ENCODE measurements at places on chromosomes 12 and 14.

DNA sequence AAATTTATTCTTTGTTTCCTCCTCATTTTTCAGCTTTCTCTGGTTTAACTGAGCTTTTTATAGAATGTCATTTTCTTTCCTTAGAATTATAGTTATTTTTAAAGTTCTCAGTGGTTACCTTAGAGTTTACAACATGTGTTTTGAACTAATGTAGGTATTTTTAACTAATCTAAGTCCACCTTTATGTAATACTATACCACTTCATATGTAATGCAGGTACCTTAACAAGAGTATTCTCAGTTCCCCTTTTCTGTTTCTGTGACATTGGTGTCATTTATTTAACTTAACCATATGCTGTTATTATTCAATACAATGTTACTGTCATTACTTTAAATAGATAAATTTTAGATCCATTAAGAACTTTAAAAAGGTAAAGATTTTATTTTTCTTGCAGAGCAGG, 30.3 kb upstream of the KCNC2 start:
- no peak for DNase-seq

GRCh38 chr12:44078273-44078672, 242.4 kb downstream of the TMEM117 start:
- DNase-seq, result no peak

DNA sequence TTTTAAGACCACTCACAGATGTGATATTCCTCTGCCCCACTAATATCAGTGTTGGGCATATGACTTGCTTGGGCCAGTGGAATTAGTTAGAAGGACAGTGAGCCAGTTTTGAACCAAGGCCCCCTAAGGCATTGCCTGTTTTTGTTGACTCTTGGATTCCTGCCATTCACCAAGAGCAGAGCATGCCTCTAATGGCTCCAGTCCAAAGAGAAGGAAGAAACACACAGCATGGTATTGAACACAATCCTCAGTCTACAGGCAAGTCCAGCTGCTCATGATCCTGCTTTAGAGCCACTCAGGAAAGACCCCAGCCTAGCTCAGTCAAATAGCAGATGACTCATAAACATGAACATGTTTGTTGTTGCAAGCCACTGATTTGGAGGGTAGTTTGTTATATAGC, 1201.5 kb downstream of the BCL11B start:
- DNase-seq, result no peak

- DNase-seq, result no peak
These were observed 10.9 kb upstream of the PCED1B start for GRCh38 chr12:47068539-47068938.

DNA sequence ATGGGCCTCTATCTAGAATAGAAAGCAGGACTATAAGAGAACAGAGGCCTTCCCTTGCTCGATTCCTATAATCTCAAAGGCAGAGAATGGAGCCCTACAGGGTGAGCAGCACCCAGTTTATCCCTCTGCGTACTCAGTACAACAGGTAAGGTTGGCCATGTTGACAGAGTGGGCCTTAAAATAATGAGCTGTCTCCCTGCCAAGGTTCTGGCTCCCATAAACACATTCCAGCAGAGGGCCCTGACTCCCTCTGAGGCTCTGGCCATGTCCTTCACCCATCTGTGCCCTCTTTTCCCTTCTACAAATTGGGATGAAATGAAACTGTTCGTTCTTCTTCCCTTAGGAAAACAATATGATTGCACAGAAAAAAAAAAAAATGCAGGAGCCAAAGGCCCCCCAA, 16.9 kb upstream of the PNMA1 start:
- DNase-seq, result no peak

DNA sequence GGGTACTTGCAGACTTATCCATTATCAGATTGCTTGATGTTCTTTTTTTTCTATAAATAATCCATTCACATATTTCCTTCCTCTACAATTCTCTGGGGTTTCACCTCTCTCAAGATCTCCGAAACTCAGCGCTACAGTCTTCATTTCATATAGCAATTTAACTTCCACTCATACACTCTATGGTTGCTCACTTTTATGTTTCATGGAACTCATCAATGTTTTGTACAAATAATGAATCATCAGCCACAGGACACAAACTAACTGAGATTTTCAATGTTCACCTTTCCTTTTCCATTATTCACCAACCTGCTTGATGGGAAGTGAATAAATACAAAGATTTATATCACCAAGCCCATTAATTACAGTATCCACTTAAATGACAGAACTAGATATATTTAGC, 534.7 kb downstream of the LRFN5 start:
- DNase-seq, result no peak

GRCh38 chr14:105397350-105397931, 897 bp upstream of the TEX22 start:
- no peak for DNase-seq

GRCh38 chr14:98022541-98023520, 1225.6 kb downstream of the VRK1 start:
- no peak for DNase-seq

- DNase-seq, result no peak
These were observed 35.5 kb upstream of the PRPF39 start for GRCh38 chr14:45048385-45048784.

GRCh38 chr14:94021416-94022157, 4.6 kb upstream of the OTUB2 start:
- no peak for DNase-seq

- no peak for DNase-seq
These were observed 54.6 kb downstream of the ARF6 start for GRCh38 chr14:49947506-49947905.

DNA sequence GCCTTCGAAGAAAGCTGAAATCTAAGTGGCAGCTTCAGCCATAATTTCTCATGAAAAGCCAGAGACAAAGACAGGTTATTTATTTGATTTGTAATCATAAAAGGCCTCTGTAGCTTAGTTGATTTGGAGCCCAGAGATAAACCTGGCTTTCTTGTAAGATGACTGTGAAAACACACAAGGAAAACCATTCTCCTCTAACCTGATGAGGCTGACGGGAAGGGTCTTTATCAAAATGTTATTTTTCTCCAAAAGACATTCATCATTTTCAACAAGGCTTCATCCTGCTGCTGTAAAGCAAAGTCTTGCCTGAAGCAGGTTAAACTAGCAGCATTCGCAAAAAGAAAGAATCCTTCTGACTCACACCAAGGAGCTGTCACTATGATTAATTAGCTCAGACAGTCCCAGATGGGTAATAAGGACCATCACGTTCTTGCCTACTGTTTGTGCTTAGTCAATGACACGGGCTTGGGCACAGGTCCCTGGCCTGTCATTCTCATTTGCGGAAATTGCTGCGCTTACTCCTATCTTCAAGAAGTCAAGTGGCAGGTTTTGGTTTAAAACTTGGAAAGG, 286.6 kb downstream of the C12orf75 start:
- no peak for DNase-seq

DNA sequence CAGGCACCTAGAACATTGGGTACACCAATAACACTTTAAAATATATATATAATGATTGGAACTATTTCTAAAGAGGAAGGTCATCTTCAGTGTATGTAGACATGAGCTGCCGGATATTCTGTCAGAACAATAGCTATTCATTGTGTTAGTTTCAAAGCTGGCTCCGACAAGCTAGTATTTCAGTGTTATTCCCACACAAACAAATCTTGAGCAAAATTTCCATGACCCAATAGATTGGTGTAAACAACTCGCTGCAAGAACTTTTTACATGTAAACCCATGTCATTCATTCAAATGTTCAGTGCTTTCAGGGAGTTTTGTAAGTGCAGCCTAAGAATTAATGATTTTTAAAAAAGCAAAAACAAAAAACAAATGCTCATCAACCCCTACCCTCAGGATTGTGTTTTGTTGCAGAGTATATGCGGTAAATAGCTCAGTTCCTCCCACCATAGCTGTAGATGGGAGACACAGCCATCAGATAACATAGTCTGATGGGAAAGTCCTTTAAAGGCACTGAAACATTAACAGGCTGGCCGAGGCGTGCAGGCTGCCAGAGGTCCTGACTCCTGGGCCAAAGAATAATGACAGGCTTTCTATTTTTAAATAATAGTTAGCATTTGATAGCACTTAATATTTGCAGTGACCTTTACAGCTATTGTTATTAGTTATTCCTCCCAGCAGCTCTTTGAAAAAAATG, 150.3 kb upstream of the ARHGAP5 start:
- no peak for DNase-seq

DNA sequence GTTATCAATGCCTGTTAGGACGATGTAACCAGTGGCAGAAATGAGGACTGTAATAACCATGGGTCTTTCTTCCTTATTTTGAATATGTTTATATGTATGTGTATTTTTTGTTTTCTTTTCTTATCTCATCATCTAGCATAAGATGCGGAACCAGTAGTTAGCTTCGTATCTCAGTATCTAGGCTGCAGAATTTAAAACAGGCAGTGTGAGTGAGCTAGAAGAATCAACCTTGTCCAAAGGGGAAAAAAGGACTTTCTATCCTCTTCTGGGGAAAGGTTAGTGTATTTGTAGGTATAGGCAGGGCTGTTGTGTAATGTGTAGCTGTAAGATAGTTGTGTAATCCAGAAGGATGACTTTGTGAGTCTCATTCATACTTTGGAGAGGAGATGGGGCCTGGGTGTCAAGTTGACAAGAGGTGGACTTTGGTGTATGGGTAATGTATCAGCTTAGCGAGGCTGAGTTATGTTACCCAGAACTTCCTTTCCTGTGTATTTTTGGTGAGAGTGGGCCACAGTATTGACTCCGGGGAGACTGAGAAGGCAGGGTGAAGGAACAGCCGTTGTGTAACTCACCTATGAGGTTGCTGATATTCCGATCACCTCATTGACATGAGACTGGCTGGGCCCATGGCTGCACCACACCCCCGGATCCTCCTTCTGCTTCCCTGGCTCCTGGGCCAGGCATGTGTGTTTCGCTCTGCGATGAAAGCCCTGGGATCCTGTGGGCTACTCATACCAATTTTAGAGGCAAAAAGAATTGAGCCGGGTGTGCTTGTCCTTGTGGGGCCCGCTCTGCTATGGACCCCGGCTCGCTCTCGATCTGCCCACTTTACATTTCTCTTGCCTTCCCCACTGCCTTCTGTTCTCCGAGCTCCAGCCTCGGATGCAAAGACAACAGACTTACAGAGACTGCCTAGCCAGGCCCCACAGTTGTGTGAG, 24.3 kb downstream of the DLK1 start:
- no peak for DNase-seq

DNA sequence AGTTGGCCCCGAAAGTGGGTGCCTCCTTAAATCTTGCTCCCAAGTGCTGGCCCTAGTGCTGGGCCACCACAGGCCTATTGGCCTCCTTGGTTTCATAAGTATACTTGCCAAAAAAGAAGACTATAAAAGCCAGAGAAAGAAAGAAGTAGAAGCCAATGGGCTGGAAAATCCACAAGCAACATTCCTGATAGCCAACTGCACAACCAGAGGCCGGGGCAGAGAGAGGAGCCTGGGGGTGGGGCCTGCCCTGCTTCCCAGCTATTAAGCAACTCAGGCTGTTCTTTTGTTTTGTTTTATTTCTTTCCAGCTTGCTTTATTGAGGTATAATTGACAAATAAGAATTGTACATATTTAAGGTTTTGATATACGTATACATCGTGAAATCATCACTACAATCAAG, 177.2 kb upstream of the NTF3 start:
- no peak for DNase-seq

- no peak for DNase-seq
These were observed 7.8 kb downstream of the AKT1 start for GRCh38 chr14:104787736-104788135.

GRCh38 chr12:6809056-6809455, 12.6 kb upstream of the GPR162 start:
- no peak for DNase-seq

DNA sequence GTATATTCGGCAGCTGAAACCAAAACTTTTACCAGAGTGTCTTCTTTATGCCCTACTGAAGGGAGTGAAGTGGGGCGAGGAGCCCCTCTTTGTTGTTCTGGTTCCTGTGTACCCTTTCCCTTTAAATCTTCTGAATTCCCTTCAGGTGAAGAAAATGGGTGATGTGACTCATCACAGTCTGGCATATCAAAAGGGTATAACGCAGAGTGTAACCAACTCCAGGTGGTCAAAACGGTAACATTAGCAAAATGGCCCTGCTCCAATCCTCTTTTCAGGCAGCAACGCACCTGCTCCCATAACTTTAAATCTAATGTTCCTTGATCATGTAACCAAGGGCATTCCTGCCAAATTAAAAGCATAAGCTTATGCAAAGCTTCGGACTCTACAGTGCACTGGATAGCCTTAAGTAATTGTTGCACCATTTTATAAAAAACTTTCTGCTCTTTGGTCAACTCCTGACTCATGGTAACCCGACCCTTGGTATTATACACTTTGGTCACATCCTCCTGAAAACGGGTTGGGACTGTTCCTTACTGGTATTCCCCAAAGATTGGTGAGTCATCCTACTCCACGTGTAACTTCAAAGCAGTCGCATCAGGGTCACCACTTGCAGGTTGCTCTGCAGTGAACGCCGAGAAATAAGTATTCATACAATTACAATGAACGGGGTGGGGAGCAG, 83.1 kb downstream of the KCNMB4 start:
- no peak for DNase-seq

DNA sequence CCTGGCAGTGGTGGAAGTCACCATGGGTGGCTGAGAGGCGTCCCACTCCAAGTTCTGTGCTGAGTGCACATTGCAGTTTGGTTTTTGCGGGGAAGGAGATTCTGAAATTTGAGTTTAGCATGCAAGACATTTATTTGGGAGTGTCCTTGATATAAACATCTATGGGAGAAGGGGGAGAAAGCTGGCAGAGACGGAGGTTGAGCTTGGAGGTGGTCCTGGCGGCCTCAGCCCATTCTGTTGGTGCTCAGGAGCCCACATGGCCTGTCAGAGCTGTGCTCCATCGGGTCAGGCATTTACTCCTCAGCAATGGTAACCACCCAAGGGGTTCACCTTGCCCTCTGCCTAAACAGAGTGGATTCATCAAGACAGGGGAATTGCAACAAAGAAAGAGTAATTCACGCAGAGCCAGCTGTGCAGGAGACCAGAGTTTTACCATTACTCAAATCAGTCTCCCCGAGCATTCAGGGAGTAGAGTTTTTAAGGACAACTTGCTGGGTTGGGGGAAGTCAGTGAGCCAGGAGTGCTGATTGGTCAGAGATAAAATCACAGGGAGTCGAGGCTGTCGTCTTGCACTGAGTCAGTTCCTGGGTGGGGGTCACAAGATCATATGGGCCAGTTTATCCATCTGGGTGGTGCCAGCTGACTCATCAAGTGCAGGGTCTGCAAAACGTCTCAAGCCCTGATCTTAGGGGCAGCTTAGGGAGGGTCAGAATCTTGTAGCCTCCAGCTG, 323.3 kb upstream of the TMEM132C start:
- no peak for DNase-seq

GRCh38 chr14:58133739-58134138, 18.3 kb downstream of the ARMH4 start:
- DNase-seq, result no peak

DNA sequence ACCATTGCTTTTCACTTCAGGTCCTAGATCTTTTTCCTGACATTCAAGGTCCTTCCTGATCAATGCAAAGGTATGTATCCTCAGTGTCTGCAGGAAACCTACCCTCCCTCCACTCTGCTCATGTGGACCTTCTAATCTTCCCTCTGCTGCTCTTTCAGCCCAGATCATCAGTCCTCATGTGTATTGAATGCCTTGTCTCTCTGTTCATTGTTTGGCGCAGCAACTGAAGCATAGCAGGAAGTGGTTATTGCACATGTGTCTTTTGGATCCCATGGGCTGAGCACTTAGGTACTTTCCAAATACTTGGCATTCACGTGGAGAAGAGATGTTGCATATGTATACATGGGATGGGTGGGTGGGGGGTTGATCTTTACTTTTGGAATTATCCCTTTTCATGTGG, 4.3 kb upstream of the NIN start:
- no peak for DNase-seq

GRCh38 chr12:27762757-27763156, 17.3 kb upstream of the KLHL42 start:
- DNase-seq, result no peak

- DNase-seq, result no peak
These were observed 9.9 kb upstream of the WNT5B start for GRCh38 chr12:1619159-1619558.

Measured in stimulated activated CD4-positive, alpha-beta T cell treated with anti-CD3 and anti-CD28 coated beads, Interleukin-2, amount 100 ng/mL, for 24 hours (primary cell).